CD4-positive, alpha-beta memory T cell (primary cell): ENCODE measurements at places on chromosomes 12 and 14.

GRCh38 chr12:121232977-121233627, 23.2 kb downstream of the P2RX4 start:
- no peak for DNase-seq

DNA sequence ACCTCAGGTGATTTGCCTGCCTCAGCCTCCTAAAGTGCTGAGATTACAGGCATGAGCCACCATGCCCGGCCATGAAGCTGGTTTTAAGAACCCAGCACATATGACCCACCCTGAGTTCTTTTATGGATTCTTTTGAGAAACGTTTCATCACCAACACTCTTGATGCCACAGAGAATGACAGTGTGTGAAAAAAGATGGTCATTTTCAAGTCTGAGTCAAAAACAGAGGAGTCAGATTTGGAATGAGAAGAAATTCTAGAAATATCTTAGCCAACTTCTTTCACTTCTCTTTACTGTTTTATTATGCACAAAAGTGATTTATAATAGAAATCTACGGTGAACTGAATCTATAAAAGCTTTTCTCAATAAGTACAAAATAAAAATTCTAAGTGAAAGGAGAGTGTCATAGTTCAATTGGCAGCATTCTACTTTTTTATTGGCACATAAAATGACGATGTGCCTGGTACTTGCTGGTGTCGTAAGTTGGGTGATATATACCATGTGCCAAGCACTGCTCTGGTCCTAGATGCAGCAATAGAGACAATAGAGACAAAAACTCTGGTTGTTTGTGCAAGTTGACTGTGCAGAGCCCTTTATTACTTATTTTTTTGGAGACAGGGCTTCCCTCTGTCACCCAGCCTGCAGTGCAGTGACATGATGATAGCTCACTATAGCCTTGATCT, 33.9 kb downstream of the CCDC177 start:
- no peak for DNase-seq

GRCh38 chr12:915090-915489, 34.4 kb downstream of the RAD52 start:
- no peak for DNase-seq

GRCh38 chr12:133233006-133233405, 2.7 kb downstream of the ANHX start:
- no peak for DNase-seq

GRCh38 chr12:94705676-94706075, 55.3 kb upstream of the TMCC3 start:
- no peak for DNase-seq

DNA sequence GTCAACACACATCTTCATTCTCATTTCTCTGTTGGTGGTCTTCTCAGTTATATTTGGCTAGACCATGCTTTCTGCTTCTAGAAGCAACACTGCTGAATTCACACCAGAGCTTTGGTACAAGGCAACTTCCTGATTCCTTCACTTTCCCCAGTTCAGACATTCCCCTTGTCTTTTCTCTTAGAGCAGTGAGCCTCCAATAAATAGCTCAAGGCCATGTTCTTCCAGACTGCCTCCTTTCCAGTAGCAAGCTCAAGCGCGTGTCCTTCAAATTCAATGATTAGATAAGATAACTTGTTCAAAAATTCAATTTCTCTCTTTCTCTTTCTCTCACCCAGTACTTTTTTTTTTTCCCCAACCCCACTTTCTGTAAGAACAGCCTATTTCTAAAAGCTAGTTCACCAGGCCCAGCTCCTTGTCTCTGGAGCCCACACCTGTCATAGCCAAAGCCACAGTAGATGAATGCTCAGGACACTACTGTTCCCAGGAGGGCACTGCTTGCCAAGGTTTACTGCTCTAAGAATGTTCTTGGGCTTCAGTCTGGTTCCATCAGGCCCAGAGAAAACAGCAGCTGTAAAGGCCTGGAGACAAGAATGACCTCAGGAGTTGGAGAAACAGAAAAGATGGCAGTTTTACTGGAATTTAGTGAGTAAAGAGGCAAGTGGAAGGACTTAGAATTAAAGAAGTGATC, 17.7 kb downstream of the TBK1 start:
- DNase-seq, result no peak

DNA sequence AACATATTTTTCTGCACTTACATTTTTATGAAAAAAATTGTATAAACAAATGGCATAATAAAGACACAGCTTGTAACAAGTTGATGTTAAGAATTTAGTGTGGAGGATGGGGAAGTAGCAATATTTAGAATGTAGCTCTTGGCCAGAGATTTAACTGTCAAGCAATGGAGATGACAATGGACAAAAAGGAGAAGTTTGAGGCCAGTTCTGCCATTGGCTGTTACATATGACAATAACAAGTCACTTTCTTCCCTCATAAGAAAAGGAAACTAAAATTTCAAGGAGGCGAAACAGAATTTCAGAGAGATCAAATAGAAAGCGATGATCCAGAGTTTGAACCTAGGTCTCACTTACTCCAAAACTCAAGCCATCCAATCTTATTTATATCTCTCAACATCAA, 122.8 kb upstream of the CCDC175 start:
- no peak for DNase-seq

GRCh38 chr14:78202976-78203375, 32.8 kb downstream of the NRXN3 start:
- DNase-seq, result no peak

DNA sequence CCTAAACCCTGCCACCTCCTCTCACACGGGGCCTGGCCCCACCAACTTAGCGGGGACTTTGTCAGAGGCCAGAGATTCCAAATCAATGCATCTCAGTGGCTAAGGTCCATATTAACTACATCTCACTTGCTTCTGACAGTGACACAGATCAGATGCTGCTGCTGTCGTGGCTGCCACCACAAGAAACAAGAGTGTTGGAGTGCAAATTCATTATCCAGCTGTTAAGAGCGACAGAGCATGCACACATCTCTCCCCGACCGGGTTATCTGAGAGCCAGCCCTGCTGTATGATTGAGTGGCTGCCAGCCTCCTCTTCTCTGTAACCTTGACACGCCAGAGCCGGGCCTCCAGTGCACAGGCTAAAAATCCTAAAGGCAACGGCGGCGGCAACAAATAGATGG, 40.2 kb downstream of the SPRING1 start:
- DNase-seq, result no peak

GRCh38 chr14:54881235-54881760, 21.3 kb downstream of the GCH1 start:
- DNase-seq, result peak; percentile 65

DNA sequence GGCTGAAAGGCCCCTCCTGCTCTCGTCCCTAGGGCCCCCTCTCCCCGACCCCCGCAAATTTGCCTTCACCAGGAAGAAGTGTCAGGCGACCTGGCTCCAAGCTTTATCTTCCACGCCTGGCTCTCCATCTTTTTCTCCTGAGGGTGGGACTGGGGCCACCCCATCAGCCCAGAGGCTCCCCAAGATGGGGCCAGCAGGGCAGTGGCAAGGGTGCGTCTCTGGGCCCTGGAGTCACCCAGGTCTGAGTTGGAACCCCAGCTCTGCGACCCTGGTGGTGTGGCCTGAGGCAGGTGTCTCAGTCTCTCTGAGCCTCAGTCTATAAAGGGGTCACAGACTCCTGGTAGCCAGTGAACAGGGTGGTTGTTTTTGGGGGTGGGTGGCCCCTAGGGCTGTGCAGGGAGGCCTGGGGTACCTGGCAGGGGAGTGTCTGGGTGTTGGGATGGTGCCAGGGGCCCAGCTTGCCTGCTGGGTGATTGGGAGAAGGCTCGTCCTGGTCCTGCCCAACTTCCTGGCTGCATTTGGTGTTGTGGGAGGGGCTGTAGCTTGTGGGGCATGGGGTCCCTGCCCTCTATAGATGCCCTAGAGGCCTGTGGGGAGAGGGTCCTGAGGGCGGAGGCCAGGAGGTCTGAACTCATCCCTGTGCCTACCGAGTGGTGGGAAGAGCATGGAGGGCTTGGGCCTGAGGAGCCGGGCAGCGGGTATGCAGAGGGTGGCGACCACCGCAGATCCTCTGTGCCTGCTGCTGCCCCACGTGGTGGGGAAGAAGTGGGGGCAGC, 7.6 kb downstream of the KIF26A start:
- no peak for DNase-seq

- no peak for DNase-seq
These were observed 26.4 kb downstream of the DDHD1 start for GRCh38 chr14:53126731-53127130.

DNA sequence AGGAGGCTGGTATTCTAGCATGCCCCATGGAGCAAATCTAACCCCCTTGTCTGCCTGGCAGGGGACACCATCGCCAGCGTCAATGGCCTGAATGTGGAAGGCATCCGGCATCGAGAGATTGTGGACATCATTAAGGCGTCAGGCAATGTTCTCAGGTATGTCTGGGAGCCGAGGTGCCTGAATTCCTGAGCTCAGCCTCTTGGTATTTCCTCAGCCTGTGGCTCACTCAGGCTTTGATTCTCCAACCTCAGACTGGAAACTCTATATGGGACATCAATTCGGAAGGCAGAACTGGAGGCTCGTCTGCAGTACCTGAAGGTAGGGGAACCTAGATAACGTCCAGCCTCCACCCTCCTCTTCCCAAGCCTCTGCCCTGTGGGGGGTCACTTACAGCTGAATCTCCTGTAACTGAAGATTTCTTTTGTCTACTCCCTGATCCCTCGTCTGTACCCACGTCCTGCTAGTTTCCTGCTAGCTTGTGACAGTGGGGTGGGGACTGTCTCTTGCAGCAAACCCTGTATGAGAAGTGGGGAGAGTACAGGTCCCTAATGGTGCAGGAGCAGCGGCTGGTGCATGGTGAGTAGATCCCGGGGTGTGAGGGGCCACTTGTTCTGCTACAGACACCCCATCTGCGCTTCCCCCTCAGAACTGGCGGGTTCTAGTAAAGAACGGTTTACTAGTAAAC, 7.0 kb downstream of the TAMALIN start:
- no peak for DNase-seq

DNA sequence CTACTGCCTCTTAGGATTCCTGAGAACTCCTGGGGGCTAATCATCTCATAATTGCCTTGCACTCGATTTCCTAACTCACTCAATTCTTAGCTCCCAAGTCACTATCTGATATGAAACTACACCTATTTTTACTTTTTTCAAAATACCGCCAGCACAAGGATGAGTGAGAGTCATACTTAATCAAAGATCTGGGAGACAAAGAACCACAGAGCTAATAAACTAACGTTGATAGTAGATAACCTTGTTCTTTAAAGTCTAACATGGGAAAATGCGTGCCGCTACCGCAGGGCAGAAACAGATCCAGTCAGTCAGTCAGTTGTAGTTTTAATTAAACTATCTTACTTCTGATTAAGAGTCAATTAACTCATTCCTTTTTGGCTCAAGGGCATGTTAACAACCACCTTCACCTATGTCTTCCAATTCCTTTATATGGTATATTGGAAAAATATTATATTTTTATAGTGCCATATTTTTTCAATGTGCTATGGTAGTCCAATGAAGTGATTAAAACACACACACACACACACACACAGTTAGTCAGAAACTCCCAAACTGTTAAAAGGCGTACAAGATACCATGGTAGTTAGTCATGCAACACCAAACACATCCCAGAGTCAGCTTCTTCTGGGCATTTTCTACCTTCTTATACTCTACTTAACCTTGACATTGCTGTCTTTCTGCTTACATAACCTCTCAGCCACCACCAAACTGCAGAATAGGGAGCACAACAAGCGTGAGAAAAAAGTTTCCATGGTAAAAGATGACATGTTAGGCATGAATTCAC, 114.0 kb downstream of the KLHL28 start:
- DNase-seq, result no peak
